ENCODE measurements at places on chromosomes 7 and 10.

GRCh38 chr7:124839687-124840086 lies 74.1 kb upstream of the GPR37 start:
- DNase-seq, result no peak

- no peak for DNase-seq
Observed at GRCh38 chr10:103280506-103280905, 3.6 kb downstream of the INA start.

DNA sequence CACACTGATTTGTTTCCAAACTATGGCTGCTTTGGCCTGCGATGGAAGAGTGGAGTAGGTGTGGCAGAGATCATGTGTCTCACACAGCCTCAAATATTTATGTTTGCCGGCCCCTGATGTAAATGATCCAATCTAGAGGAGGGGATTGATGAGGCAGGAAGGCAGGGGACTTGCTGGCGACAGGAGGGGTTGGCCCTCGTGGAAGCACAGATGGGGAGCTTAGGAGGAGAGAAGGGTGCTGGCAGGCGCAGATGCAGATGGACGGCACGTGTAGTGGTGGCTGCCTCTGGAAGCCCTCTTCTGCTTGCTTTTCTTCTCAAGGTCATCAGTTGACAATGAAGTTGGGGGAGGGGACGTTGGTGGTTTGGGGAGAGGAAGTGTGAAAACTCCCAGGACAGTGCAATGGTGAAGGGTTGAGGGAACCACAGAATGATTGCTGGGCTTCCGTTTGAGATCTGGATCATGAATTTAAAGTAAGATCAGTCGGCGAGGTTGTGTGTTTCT lies 15.4 kb downstream of the COL13A1 start:
- no peak for DNase-seq

DNA sequence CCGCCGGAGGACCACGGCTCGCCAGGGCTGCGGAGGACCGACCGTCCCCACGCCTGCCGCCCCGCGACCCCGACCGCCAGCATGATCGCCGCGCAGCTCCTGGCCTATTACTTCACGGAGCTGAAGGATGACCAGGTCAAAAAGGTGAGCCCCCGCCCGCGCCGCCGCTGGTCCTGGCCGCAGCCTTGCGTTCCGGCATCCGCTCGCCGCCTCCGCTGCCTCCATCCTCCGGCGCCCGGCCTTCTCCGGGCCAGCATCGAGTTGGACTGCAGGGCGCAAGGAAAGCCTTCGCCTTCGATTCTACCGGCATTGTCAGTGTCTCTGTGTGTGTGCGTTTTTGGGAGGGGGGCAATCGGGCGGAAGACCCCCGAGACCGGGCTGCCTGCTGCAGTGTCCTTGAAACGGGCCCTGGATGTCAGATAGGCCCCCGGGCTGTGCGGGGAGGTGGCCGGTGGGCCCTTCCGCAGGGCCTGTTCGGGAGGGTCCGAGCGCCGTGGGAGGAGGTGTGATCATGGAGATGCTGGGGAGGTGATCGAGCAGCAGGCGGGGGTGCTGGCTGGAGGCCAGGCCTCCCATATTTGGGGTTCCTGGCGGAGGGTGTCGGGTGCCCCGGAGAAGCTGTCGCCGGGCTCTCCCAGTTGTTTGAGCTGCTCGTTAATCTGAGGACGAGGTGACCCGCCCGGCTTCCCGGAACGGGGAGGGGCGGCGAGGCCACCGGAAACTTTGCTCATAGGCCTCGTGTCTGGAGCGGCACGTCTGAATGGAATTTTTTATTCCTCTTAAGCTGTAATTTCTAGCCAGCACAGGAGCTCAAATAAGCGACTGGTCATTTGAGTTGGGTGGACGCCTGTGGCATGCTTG lies 40.8 kb downstream of the HK1 start:
- peak; percentile 81 for DNase-seq

GRCh38 chr7:17937506-17938120 lies 2.7 kb downstream of the SNX13 start:
- DNase-seq, result no peak
